ENCODE measurements at places on chromosomes 13 and 19. TPM values are rescaled to one million over a fixed set of nuclear protein-coding genes. Genes with fewer than 3 reads are reported as not detected.

The LGALS7 gene
- total RNA-seq, result 0.40 TPM

The C5AR1 gene
- total RNA-seq, result 3.3 TPM

The CD33 gene
- not detected for total RNA-seq

The GPX4 gene
- total RNA-seq, result 509 TPM
